M059J (cell line): ENCODE measurements at places on chromosomes 3 and 15. TPM values are rescaled to one million over a fixed set of nuclear protein-coding genes. Genes with fewer than 3 reads are reported as not detected.
A peak's percentile ranks its signal among the peaks of the same experiment; 100 is the strongest.

DNA sequence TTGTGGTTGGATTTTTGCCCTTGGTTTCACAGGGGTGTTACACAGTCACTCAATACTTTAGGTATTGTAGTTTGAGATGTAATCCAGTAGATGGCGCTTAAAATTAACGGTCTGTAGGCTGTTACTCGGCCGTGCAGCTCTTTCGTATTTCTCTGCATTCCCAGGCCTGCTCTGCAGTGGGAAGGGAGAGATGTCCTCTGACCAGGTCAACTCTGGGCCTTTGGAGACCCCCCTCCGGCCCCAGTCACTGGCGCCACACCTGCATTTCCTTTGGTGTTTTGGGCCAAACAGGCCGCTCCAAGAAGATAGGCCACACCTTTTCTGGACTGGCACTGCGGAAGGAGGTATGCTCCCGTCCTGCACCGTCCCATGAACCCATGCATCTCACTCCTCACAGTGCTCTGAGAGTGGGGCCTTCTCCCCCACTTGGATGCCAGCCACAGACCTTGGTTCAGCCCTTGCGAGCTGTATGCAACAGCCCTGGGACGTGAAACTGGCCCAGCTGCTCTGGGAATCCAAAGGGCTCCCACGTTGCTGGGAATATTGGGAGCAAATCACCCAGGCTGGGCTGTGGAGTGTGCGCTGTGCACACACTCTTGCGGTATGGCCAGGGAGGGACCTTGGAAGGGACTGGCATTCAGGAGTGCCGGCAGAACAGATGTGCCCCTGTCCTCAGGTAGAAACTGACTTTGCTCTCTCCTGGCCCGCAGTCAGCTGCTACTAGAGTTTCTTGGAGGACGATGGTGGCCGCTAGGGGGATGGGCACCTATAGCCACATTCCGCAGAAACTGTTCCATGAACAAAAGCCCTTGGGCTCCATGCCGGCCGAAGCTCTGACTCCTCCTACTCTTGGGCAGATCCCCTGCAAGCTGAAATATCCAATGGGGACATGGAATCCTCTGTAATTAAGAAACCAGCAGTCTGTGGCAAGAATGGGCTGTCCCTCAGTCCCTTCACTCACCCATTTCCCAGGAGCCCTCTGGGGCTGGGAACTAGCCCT is 410.5 kb upstream of the CADM2 start:
- DNase-seq = peak; percentile 8

GRCh38 chr3:127072971-127073783 is 90.3 kb downstream of the PLXNA1 start:
- no peak for DNase-seq

DNA sequence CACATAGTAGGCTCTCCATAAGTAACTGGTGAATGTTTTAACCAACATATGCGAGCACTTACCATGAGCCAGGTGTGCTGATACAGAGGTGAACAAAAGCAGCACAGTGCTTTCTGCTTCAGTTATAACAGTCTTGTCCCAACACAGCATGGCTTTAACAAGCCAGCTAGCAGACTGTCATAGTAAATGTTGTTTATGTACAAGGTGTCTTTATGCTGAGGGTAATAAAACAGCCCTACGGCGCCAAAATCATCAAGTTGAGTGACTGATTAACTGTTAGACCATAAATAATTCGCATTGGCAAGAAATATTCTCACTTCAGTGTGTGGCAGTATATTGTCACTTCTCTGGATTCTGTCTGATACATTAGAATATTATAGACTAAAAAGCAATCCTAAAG is 646.0 kb upstream of the CFAP20DC start:
- no peak for DNase-seq

DNA sequence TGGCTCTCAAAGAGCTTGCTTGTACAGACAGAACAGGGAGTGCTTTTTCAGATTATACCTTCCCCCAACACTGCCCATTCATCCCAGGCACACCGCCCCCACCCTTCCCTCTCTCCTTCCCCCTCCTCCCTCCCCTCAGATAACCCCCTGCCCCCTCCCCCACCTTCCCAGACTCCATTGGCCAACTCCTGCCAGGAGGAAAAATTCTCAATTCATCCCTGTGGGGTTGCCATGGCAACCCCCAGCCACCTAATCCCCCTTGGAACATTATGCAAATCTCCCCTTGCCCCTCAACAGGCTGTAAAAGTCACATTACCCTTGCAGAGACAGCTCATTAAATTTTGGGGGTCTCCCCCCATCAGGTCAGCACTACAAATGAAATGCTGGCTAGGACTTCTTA is 14.3 kb downstream of the TLE3 start:
- DNase-seq = no peak

DNA sequence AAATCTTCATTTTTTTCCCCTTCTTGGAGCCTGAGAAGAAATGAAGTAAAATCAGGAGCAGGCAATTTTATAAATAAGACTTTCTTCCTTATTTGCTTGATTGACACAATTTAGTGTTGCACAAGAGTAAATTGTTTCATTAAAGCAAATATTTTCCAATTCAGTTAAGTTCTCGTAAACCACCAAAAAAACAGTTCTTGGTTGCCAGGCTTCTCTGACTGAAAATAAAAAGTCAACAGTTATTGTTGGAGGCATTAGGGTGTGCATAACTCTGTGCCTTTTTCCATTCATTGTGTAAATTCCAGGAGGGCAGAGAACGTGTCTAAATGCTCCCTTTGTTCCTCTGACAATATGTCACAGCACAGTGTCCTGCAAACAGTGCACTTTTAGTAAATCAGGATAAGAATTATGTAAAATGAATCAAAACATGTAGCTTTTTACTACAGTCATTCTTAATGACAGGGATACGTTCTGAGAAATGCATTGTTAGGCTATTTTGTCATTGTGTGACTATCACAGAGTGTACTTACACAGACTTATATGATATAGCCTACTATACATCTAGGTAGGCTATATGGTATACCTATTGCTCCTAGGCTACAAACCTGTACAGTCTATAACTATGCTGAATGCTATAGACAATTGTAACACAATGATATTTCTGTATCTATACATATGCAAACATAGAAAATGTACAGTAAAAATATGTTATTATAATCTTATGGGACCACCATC is at the start of gene CP:
TSS of gene CP (minus strand) at position 47 of the 735 bp plus-strand sequence. CDS start at position 10, 37 bp downstream.
- peak; percentile 81 for DNase-seq

DNA sequence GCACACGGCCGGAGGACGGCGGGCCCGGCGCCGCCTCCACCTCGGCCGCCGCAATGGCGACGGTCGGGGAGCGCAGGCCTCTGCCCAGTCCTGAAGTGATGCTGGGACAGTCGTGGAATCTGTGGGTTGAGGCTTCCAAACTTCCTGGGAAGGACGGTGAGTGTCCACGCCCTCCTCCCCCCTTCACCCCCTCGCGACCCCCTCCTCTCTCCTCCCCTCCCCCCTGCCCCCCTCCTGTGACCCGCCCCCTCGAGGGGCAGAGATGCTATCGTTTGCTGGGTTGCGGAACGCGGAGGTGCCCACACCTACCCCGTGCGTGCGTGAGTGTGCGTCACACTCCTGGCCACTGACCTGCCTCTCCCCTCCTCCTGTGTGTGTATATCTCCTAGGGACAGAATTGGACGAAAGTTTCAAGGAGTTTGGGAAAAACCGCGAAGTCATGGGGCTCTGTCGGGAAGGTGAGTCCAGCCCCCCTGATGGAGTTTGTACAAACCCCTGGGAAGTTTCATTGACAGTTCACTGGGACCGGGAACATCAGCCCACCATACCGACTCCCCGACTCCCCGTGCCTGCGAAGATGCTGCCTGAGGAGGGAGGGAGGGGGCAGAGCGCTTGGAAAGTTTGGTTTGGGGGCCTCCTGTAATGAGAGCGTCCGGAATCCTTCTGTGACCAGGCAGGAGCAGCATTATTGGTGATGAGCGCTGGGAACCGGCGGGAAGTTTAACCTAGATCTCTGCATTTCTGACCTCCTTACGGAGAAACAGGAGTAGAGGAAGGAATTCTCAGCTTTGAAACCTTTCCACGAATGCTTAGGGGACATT is 795 bp upstream of the SCAANT1 start:
- peak; percentile 58 for DNase-seq

GRCh38 chr3:37902674-37903073 is 41.0 kb downstream of the CTDSPL start:
- no peak for DNase-seq

Gene MUC20
- 0.07 TPM in 1 of 2 replicates, not detected in the other for total RNA-seq

DNA sequence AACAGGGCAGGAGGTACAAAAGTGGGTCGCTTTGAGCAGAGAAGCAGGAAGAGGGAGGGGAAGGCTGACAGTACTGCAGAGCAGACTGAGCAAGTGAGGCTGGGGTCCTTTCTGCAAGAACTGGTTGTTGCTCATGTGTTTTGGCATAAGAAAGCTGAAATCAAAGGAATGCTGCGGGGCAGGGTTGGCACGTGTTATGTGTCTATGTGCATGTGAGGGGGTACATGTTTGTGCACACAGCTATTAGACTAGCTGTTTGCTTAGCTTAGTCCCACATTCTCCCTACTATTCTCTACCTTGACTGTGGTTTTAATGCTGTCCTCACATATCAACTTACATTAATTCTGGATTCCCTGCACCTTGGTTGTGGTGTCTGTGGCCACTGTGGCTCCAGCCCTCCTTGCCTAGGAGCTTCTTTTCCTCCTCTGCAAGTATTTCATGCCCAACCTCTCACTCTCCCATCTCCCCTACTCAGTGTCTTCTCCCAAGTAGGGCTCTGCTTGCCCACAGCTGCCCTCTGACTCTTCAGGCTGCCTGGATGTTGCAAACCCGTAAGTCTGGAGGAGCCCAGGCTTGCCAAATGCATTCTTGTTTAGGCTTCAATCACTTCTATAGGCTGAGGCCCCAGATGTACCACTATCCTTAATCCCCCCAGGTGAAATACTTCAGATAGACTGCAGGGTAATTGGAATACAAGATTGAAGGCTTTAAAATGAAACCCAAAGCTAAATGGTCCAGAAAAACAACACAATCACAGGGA is 4.8 kb downstream of the TAGLN3 start:
- DNase-seq = no peak

DNA sequence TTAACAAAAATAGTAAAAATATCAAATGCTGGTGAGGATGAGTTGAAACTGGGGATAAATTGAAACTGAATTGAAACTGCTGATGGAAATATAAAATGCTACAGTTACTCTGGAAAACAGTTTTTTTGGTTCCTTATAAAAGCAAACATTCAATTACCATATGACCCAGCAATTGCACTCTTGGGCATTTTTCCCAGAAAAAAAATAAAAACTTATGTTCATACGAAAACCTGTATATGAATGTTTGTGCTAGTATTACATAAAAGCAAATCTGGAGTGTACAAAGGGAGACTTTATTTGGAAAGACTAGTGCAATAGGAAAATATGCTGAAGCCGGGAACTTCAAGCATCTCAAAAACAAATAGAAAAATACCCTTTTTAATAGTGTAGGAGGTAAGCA is 857.9 kb upstream of the CADM2 start:
- DNase-seq = no peak

- no peak for DNase-seq
Observed at GRCh38 chr15:68203486-68203885, 1.6 kb downstream of the CALML4 start.

DNA sequence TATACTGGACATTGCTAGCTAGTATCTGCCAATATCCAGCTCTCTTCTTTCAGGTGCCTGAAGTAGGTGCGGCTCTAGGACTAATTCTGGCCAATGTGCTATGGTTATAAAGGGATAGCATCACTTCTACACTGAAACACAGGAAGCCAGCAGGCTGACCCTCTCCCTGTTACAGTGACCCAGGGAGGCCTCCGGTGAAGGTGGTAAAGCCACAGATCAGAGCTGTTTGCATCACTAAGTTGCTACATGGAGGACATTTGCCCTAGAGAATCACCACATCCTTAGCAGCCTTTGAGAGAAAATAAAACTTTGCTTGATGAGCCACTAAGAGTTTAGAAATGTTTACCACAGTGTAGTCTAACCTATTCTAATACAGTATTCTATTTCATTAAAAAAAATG is 161.4 kb downstream of the CHST2 start:
- DNase-seq = no peak

Gene SLC51B
- total RNA-seq = not detected in 2 replicates

DNA sequence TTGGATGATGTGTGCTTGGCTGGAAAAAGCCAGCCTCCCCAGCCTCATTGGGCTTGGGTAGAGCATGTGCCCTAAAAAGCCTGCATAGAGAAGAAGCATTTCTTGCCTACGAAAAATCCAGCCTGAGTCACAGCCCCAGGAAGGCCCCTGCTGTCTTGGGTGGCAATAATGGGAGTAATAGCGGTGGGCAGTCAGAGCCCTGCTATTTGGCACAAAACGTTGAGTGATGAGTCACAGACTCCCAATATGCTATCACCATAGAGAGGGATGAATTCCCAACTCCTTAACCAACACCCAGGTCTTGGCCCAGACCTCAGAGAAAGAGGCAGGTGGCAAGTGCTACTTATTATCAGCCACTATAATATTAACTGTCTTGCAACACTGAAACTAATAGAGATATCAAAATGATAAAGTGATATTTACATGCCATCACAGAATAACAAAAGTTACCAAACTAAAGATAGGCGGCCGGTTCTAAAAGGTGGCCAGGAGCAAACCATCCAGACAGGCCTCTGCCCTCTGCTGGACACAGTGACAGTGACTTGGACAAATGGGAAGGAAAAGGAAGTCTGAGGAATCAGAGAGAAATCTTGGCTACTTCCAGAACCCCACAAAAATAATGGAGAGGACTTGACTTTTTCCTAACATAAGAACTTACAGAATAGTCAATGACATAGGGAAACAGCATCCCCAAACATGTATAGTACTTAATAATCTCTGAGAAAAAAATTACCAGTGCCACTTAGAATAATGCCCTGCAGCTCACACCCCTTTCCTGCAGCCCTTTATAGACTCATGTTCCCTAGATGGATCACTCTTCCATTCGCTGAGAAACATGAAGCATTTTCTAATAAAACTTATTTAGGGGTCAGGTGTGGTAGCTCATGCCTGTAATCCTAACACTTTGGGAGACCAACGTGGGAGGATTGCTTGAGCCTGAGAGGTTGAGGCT is 51.9 kb upstream of the MUC13 start:
- DNase-seq = peak; percentile 99

- DNase-seq = no peak
Observed at GRCh38 chr3:76941376-76941775, 98.5 kb upstream of the ROBO2 start.

- no peak for DNase-seq
Observed at GRCh38 chr3:1515882-1516281, 423.1 kb downstream of the CNTN6 start.

Gene RARB
- 37.1 and 40.2 TPM in 2 replicates for total RNA-seq

Gene PLSCR2
- total RNA-seq = not detected in 2 replicates

DNA sequence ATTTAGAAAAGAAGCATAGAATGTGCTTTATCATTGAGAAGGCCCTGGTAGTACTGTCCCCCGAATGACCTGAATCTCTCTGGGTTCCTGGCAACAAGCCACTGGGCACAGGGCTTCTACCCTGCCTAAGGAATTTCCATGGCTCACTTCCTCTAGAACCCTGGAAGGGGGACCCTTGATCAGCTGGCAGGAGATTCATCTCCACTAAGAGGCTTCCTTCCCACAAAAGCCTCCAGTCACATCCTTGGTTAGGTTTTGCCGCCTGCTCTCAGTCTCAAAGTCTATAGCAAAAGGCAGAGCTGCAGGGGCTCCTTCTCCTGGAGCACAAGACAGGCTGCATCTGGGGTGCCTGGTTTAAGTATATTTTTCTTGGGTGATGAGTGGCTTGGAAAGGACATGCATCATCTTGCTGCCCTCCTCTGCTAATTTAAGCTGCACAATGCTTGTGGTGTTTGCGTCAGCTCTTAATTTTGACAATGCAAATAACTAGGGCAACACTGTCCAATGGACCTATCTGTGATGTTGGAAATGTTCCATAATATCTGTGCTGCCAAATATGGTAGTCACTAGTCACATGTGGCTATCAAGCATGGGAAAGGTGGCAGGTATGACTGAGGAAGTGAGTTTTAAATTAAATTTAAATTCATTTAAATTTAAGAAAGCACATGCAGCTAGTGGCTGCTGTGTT is 33.4 kb upstream of the RARRES1 start:
- DNase-seq = peak; percentile 74

Gene CAPN3
- 0.34 TPM in 1 of 2 replicates, not detected in the other for total RNA-seq

Gene GRIP2
- 6.8 and 7.6 TPM in 2 replicates for total RNA-seq
